ENCODE measurements at places on chromosomes 11 and 22.

- no peak for DNase-seq
Observed at GRCh38 chr22:17493419-17493981, 69.8 kb upstream of the SLC25A18 start.

- no peak for DNase-seq
Observed at GRCh38 chr11:122205036-122205435, 89.0 kb upstream of the BLID start.

GRCh38 chr22:27574651-27575050, 226.9 kb downstream of the MN1 start:
- DNase-seq: no peak

GRCh38 chr11:48366365-48366764, at the start of gene OR4C5:
TSS of gene OR4C5 (minus strand) at chr11:48366465. CDS start at chr11:48366465, 0 bp downstream.
- no peak for DNase-seq

GRCh38 chr11:13338427-13339069, 61.0 kb downstream of the BMAL1 start:
- DNase-seq: no peak

DNA sequence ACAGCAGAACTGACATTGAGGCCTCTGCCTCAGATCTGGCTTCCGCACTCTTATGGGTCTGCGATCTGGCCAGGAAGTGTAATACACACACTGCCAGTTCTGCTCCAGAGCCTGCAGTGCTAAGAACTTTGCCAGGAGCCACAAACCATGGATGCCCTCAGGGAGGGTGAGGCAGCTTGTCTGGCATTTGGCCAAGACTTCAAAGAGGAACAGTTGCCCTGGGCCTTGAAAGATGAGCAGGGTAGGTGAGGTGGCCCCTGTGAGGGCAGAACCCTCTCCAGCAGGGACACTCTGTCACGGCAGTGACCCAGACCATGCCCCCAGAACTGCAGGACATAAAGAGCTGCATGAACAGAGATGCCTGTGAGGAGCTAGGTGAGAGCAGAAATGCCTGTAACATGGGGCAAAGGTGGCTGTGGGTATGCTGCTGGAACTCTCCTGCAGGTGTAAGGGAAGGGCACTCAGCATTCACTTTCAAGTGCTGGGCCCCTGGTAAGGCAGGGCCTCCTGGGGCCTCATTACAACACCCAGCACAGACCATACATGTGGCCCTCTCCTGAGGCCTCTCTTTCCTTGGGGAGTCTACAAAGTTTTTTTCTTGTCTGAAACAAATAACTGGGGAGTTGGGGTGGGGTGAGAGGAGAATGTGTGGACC, 47.3 kb downstream of the NEU3 start:
- DNase-seq: peak; percentile 89

DNA sequence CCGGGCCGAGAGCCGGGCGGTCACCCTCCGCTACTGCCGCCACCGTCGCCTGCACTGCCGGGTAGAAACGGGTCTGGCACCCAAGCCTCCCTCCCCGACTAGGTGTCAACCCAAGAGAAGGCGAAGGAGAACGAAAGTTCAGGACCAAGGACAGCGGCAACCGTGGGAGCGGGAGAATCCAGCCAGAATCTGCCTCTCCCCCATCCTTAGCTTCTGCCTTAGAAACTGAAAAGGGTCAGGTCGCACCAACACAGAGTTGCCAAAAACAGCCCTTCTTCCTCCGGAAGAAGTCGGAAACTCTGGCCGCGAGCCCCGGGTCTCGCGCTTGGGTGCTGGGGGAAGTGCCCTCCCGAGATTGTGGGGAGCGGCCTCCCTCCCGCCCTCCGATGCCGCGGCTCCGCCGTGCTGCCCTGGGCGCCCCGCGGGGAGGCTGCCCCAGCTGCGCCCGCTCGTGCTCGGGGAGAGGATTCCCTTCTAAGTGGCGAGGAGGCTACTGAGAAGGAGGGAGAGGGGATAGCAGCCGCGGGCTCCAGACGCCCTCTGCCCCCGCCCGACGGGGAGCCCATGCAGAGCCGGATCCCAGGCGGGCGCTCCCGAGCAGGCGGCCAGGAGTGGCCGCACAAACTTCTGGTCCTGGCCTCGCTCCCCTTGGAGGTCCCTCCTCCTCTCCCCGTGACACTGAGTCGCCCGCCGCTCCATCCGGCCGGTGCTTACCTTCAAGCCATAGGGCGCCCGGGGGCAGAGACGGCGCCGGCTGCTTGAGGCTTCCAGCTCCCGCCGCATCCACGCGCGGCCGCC, 637 bp downstream of the DRD2 start:
- peak; percentile 41 for DNase-seq

- no peak for DNase-seq
Observed at GRCh38 chr22:22865311-22866072, 22.1 kb upstream of the IGLL5 start.

DNA sequence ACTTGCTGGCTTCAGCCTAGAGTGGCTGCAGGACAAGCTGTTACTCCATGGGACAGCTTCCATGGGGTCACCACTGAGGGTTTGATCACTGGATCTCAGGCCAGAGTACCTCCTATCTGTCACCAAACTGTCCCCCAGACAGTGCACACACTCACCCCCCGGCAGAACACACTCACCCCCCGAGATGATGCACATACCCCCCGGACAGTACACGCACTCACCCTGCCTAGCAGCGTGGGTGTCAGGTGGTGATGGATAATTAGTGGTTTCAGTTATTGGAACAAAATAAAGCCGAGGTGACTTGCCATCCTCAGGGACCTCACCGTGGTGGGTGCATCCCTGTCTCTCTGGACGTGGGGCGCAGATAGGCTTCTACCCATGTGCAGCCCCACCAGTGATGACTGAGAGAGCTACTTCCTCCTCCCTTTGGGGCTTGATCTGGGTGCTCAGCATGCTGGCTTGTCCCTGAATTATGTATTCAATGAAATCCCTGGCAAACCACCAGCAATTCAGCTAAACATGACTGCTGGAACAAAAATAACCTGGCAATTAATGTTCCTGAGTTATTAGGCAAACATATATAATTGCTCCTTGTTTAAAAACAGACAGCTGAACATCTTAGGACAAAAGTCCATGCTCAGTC, 18.9 kb downstream of the TANGO2 start:
- no peak for DNase-seq

DNA sequence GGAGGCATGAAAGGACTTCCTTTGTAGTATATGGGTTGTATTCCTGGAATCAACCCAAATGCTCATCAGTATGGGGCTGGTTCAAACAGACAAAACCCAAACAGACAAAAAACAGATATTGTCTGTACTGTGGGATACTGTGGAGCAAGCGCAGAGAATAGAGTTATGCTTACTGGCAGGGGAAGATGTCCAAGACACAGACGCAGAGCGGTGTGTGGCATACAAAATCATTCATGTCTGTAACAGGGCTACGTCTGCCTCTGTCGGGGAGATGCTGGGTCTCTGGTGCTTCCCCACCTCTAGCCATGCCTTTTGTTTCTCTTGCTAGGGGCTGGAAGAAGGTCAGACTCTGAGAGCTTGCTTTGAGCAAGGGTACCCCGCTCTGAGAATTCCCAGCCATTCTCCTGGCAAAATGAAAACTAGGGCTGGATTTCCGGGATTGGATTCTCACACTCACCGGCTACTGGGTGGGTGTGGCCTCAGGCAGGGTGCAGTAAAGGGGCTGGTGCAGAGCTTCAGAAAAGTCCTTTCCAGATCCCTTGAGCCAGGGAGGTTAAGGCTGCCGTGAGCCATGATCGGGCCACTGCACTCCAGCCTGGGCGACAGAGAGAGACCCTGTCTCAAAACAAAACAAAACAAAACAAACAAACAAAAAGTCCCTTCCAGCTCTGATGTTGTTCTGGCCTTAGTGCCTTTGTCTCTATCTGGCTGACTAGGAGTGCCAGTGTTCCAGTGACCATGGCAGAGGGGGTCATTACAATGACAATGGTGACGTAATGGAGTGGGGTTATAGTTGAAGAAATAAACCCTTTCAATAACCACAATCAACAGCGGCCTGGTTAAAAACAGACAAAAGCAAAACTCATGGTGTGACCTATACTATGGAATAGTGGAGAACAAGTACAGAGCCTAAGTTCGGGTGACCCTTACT, 2.9 kb upstream of the ABCC8 start:
- DNase-seq: peak; percentile 64

GRCh38 chr11:117145393-117145761, 1.3 kb downstream of the PAFAH1B2 start:
- no peak for DNase-seq

GRCh38 chr11:125701858-125702621, 21.4 kb upstream of the ACRV1 start:
- no peak for DNase-seq

GRCh38 chr11:10500757-10501684, 40.0 kb downstream of the RNF141 start:
- no peak for DNase-seq

DNA sequence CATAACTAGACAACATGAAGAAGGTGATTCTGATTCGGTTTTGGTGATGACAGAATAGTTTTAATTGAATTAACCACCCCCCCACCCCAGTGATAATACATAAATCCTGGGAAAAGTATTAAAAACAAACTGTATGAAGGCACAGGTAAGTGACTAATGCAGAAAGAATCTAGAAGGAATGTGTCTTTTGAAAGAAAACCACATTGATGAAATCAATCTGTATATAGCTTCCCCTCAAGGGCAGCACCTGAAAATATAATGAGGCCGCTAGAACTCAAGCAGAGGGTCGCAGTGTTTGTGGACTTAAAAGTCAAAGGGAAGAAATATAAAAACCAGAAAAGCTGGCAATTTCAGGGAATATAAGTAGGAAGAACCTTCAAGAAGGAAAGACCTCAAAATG, 580.5 kb upstream of the CHORDC1 start:
- no peak for DNase-seq

- DNase-seq: no peak
Observed at GRCh38 chr22:31235081-31235480, 23.0 kb downstream of the LIMK2 start.

GRCh38 chr22:16829985-16830384, 4.8 kb upstream of the XKR3 start:
- DNase-seq: no peak

DNA sequence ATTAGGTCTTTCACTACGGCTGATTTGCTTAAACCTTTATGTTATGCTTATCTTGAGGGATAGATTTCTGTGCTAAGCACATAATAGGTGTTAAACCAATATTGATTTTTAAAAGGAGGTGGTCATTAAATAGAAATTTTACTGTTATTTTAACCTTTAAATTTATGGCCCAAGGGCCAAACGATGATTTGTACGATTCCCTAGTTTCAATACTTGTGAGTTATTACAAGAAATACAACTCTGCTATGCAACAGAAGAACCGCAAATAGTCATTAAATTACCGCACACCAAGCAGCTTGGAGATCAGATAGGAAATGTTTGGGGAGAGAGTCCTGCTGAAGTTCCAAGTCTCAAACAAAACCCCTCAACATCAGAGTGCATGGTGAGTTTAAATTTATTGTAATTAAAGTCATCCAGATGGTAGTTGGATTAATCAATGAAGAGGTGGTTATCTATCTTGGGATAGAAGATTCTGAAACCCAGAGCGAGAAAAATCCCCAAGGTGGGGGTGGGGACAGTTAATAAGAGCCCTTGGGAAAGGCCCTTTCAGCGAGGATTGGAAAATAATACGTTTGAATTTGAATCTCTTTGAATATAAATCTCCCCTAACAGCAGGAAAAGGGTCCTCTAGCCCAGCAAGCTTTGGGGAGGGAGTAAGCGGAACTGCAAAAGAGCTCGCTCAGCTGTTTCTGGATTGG, 805 bp upstream of the QSER1 start:
- no peak for DNase-seq

GRCh38 chr11:86811637-86812321, 11.4 kb downstream of the PRSS23 start:
- no peak for DNase-seq

DNA sequence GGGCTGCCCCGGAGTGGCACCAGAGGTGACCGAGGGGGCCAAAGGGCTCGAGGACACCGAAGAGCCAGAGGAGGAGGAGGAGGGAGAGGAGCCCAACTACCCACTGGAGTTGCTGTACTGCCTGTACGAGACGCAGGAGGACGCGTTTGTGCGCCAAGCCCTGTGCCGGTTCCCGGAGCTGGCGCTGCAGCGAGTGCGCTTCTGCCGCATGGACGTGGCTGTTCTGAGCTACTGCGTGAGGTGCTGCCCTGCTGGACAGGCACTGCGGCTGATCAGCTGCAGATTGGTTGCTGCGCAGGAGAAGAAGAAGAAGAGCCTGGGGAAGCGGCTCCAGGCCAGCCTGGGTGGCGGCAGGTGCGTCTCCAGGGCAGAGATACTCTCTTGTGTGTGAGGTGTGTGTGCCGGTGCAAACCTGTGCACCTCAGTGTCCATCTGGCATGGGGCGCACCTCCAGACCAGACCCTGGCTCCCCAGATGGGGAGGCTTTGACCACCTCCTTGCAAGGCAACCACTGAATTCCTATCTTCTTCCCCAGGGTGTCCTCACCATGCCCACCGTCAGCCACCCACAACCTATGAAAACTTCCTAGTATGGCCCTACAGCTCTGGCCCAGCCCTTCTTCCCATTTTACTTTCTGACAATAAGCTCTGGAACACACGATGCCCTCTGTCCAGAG, 3.4 kb downstream of the NLRP6 start:
- DNase-seq: no peak

DNA sequence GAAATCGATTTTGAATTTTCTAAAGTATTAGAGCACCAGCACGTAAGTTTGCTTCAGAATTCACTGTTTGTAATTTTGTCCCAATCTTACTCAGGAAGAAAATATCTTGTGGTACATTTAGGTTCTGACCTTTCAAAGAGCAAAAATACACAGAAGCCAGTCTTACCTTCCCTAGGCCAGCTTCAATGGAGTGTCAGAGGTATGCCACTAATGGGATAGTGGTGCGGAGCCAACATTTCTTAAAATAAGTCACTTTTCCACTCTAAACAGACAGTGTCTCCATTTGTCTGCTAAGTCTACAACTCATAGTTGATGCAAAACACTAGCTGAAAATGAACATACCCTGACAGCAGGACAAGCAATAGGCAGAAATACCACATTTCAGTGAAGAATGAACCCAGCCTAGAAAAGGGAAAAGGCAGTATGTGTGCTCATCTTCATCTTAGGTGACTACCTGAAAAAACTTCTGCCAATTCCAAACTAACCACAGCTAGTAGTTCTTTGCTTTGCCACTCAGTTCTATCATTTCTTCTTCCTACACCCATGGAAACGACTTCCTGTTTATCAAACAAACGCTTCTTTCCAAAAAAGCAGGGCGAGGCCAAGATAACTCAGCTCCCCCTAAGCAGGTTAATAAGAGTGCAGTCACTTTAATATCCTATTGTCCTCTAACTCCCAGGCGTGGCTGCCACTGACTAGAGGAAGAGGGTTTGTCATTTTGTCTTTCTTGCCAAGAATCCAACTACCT, 94.0 kb upstream of the APOA1 start:
- DNase-seq: no peak

GRCh38 chr22:19177164-19178064, 1.1 kb downstream of the SLC25A1 start:
- DNase-seq: no peak

GRCh38 chr11:2198621-2199365, 27.2 kb upstream of the TH start:
- no peak for DNase-seq

- DNase-seq: no peak
Observed at GRCh38 chr11:87255589-87255988, 217.9 kb downstream of the TMEM135 start.

DNA sequence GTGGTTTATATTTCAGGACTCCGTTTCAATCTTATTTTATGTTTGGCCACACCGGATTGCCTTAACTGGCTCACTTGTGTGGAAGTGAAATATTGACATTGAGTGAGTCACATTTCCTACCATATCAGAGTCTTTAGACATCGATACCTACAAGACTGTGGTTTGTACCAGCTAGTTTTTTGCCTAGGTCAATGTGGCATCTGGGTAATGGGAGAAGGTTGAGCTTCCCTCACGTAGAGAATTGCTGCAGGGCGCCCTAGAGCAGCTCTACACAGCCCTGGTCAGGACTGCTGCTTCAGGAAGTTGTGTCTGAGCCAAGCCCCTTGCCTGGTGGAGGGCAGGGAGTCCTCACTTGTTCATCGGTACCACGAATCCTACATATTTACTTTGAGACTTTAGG, 1.6 kb downstream of the GRAMD1B start:
- DNase-seq: no peak
